8988T (cell line): ENCODE measurements at places on chromosomes 1 and 21.

- DNase-seq: no peak
These were observed 17.5 kb upstream of the LAMTOR5 start for GRCh38 chr1:110424699-110425611.

DNA sequence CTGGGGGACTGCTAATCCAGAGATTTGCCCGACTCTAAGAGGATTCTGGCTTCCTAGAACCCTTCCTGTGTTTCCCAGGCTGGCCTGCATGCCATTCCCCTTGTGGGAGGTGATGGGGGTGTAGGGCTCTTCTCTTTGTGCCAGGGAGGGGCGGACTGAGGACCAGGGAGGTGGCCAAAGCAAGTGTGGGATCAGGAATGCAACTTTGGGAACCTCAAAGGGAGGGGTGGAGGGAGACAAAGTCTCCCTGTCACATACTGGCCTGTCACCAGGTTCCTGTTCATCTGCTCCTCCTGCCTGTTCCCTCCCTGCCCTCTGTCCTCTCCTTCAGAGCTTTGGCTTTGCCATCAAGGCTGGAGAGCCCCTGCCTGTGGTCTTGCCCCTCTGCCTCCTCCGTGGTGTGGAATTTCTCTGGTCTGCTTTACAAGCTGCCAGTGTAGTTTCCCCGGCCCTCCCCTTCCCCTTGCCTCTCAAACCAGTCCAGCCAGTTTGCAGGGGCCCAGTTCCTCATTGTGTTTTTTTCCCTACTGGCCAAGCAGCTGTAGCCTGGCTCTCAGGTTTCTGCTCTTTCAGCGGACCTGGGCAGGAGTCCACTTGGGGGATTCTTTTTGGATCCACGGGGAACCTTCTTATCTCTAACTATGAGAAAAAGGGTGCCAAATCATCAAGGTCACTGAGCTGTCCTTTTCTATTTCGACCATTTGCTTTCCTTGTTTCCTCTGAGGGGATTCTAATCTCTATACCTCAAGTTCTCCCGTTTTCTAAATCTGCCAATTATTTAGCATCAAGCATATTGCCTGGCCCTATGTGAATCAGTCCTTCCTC is 1.8 kb downstream of the CGN start:
- DNase-seq: no peak

DNA sequence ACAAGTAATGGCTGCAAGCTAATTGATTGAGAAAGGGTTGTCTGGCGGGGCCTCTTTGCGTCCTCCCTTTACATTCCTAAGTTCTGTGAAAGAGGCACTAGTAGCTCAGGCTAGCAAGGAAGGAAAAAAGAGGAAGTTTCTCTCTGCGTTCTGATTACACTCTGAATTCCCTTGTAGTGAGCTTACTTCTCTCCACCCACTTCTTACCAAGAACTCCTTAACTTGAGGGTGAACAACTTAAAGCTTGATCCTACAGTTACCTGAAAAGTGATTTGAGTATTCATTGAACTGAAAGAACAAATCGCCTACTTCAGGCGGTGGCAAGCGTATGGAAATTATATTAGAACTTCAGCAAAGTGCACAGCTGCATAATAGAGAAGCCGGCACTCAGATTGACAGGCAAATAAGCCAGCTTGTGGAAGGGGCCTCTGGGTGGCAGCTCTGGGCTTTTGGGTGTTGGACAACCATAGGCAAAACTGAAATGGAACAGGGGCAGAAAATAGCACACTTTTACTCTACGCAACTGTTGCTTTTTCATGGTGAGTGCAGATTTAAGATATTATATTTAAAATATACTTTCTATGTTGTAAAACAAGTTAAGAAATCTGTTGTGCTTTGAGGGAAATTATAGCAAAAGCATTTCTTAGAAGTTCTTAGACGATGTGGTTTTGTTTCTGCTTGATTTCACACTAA is 464.5 kb downstream of the USP25 start:
- DNase-seq: no peak

DNA sequence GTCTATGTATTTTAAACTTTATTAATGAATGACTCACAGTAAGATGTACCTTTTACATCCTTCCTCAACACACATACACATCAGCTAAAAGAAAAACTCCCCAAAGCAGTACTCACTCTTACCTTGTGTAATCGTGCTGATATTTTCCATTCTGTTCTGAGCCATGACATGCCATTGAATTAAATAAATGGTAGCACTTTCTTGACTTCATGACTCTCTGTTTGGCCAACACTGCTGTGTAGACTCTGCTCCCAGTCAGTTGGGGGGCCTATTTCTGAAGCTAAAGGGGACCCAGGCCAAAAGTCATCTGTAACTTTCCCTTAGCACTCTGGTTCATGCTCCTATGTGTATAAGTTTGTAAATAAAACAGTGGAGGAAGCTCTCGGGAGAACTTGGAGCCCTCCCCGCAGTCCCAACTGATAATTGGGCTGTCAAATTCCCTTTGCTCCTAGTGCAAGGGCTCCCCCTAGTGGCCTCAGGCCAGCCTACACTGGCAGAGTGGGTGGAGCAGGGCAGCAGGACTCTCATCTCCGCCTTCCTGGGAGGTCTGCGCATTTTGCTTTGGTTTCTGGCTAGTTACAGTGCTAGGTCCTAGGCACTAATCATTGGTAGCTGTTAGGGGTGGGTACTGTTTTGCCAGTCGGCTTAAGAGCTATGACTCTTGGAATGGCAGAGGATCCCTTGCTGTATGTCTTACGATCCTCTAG is 1.7 kb upstream of the FYB2 start:
- peak; percentile 51 for DNase-seq

GRCh38 chr1:200483491-200484143 is 73.8 kb upstream of the ZNF281 start:
- peak; percentile 69 for DNase-seq

GRCh38 chr1:173986951-173987350 is 35.2 kb downstream of the RC3H1 start:
- no peak for DNase-seq

DNA sequence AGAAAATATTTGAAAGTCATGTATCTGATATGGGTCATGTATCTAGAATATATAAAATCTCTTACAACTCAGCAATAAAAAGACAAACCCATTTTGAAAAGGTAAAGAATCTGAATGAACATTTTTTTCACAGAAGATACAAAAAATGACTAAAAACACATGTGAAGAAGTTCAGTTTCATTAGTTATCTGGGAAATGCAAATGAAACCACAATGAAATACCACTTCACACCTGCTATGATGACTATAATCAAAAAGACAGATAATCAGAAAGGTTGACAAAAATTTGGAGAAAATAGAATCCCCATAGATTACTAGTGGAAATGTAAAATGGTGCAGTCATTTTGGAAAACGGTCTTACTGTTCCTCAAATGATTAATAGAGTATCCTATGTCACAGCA is 631.0 kb downstream of the MRPL39 start:
- DNase-seq: no peak

DNA sequence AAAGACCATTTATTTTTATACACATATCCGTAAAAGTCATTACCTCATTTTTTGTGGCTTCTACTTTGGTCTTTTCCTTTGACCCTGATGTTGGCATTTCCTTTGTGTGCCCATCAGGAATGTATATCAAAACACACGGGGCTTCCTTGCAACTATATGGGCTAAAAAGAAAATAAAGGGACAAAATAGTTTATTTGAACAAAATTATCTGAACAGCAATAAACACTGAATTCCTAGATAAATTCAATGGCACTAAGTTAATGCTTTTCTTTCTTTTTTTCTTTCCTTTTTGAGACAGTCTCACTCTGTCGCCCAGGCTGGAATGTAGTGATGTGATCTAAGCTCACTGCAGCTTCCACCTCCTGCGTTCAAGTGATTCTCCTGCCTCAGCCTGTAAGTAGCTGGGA is 45.2 kb downstream of the EPRS1 start:
- DNase-seq: no peak

DNA sequence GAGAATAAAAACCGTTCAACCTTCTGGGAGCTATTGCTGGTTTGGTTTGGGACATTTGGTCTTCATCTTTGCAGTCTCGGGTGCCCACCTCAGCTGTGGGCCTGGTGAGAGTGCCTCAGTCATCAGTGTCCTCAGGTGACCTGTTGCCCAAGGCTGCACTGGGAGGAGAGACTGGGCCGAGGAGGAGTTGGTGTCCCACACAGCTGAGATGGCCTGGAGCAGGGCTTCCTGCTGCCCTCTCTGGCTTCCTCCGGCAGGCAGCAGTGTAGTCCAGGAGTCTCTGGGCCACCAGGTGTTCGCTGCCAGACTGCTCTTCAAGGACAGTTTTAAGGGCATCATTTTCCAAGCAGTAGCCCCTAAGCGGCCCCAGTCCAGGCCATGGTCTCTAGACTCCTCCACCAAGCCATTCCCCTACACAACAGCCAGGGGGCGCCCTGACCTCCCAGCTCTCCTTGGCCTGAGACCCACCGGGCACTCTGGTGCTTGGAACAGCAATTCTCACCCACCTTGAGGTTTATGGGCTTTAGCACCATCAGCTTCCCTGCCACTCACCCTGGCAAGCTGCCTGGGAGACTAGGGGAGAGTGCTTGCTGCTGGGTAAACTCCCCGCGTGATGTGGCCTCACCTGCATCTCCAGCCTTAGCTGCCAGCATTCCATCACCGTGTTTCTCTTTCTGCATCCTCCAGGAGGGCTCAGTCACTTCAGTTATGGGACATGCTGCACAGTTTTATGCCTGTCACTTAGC is 9.1 kb upstream of the SYTL1 start:
- peak; percentile 69 for DNase-seq

- peak; percentile 79 for DNase-seq
These were observed 25.6 kb downstream of the LDLRAP1 start for GRCh38 chr1:25568834-25569596.

DNA sequence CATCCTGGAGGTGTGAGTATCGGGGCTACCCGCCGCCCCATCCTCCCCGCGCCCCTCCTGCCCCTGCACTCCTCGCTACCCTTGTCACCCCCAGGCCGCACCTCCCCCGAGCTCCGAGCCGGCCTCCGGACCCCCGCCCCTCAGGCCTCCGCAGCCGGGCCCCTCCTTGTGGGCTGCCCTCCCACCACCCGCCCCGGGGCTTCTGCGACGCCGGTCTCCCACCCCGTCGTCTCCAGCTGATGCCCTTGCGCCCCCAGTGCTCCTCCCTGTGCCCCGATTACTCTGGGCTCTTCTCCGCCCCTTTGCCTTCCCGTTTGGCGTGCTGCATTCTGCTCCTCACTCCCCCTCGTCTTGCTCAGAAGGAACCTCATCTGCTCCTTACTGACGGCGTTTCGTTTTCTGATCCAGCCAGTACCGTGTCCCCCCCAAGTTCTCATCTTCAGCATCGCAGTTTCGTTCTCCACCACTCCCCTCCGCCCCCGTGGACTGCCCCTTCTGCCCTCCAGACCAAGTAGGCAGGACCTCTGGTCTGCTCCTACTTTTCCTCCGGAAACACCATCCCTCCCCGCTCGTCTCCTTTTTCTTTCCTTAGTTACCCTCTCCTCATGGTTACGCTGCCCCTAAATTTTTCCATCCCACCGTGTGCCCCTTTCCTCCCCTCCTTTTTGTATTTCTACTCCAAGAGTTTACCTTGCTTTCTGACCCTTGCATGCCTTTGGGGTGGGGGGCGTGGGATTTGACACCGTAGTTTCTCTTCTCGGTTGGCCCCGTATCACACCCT is 841 bp downstream of the SNX27 start:
- DNase-seq: no peak

DNA sequence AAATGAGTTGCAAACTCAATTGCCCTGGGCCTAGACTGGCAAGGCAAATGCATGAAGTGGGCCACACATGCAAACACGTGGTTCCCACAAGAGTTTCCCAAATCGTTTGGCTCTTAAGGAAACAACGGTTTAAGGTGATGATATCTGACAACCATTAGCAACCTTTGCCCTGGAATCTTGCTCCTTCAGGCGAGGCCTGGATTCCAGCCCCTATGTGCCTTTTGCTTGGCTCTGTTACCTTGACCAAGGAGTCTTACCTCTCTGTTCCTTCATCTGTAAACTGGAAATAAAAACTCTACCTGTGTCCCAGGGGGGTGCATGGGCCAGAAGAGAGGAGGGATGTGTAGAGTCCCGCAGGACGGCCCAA is 72.1 kb upstream of the CASZ1 start:
- no peak for DNase-seq

DNA sequence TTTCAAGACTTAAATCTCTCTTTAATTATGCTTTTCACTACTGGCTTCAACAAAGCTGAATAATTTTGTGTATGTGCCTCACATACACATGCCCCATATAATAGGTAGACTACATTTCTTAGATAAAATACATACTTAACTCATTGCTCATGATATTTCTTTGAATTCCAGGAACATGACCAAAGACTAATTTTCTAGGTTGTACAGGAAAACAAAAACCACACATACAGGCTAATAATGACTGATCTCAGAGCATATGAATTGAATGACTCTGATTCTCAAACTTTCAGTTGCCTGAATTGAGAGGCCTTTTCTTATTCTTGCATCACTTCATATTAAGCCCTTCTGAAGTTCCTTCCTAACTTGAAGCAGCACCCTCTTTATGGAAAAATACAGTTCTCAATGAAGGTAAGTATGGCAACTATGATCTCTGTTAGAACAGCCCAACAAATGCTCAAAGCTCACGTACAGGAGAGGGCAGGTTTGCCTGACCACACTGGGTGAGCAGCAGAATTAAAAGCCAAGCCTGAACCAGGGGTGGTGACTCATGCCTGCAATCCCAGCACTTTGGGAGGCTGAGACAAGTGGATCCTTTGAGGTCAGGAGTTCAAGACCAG is 22.6 kb upstream of the UAP1 start:
- DNase-seq: no peak

DNA sequence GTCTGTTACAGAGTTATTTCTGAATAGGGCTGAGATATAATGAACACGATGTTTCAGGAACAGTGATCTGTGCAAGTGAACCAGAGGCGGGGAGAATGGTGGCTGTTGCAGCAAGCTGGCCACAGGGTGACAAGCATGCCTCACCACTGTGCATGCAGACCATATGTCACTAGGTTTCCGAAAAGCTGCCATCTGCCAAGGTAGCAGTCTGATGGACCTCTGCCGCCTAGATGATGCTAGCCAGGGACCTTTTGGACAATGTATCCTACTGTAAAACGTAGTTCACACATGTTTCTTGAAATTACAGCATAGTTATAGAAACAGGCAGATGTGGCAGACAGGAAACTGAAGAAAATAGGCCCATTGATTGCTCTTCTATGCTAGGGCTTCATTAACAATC is 204.2 kb upstream of the RRP15 start:
- no peak for DNase-seq

DNA sequence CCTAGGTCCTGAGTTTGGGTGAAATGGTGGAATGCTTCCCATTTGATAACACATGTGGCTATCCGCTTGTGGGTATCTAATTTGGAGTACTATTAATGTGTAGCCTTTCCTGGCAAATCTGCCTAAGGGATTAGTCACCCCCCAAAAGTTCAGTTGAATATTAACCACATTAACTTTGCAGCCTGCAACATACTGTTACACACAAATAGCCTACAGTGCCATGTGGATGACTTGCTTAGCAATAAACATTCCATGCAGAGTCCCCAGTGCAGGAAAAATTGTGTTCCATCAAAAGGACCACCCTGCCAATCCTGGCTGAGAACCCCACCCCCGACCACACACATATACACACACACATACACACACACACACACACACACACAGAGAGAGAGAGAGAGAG is 303.3 kb upstream of the ESRRG start:
- no peak for DNase-seq

DNA sequence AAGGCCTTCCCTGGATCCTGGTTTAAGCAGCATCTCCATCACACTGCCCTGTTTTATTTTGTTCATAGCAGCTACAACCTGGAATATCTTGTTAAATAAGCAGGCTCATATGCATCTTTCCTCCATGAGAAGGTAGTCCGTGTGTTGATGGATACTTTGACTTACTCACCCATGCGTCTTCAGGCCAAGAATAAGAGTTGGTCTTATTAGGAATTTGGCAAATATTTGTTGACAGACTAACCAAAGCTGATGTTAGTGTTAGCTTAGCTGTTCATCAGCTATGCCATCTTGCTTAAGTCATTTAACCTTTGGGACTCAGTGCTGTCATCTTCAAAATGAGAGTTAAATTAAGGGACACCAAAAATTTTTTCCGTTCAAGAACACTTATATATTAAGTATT is 59.2 kb downstream of the SASS6 start:
- no peak for DNase-seq
